Central memory CD4-positive, alpha-beta T cell (primary cell): ENCODE measurements at places on chromosomes 6 and 20.

DNA sequence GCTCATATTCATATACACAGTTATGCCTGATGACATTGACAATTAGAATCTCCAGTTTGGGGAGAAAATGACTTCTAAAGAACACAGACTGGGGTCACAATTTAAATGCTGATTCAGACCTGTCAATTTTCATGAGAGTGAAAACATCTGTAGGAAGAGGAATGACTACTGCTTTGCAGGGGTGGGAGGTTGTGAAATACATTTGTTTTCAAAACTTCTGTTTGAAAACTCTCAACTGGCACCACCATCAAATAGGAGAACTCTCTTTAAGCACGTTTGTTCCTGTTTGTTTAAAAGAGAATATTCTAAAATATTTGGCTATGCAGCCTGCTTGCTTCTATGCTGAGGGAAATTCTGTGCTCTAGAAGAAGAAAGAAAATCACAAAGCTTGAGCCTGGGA, 50.8 kb upstream of the ADGRF5 start:
- no peak for DNase-seq

- peak; percentile 18 for DNase-seq
Observed at GRCh38 chr6:137488150-137489045, 5.8 kb downstream of the OLIG3 start.

- no peak for DNase-seq
Observed at GRCh38 chr20:3330046-3330741, 77.3 kb downstream of the DNAAF9 start.

DNA sequence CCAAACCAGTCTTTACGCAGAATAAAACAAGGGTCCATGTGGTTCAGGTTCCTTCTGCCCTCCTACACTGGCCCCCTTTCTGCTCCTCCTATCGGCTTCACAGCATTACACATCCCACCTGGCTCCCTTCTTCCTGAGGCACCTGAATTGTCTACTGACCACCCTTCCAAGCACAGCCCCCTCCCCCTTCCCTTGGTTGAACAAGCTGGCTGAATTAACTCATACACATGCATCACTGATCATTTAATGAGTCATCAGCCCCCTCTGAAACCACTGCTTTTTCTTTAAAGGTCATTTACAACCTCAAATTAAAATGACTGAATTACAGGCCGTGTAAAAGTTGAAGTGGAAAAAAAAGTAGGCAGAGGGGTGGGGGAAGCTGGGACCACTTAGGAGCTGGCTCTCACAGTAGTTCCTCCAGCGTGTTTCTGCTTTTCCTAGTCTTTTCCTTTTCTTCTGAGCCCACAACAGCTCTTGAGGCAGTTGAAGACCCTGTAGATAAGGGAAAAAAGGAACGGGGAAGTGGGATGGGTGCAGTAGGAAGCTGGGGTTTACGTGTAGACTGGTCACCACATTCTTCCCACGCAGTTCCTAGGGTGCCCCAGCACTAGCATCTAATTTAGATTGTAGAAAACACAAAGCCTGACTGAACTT, 67.6 kb downstream of the FYN start:
- DNase-seq: no peak

DNA sequence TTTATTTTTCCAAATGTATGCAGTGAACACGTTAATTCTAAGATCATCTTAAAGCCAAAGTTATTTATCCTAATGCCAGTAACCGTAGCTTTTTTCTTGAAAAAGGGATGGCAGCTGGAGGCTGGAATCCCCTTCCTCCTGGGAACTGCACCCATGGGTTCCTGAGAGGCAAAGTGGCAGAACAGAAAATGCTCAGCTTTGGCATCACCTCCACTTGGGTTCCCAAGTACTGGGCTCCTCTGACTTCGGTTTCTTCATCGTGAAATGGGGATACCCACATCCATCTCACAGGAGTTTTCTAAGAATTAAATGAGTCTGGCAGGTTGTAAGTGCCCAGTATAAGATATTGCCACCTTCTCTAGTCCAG, 6.2 kb upstream of the DDX43 start:
- DNase-seq: no peak

DNA sequence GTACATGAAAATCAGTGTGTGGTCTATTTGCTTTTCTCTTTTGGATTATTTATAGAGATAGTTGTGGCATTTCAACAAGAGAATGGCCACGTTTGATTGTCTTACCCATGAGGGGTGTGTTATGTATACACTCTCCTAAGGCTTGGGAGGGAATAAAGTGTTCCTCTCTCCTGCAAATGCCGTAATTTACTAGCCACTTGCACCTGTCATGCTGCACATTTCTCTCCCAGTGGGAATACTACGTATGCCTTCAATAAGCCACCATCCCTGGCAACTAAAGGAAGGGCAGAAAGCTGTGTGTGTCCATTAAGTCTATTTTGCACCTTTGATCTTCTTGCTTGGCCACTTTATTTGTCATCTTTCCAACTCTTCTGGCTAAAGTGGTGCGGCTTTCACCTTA, 541.2 kb downstream of the QKI start:
- no peak for DNase-seq

DNA sequence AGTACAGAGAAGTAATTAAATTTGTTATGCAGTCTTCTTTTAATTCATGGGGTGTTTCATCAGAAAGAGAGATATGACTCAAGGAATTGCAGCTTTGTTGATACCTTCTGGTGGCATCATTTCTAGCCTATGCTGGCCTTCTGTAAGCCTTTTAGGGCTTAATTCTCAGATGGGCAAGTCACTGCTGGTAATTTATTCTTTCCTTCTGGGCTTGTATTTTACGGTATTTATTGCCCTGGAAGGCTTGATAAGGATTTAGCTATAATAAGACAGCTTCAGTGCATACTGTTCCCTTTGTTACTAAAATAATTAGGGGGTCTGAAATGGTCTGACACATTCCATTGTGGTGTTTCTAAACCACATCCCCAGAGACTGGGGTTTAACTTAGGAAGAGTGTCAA, 57.9 kb upstream of the EMILIN3 start:
- DNase-seq: no peak

- DNase-seq: no peak
Observed at GRCh38 chr20:50724851-50725723, 6.3 kb upstream of the PARD6B start.
